CD8-positive, alpha-beta memory T cell (primary cell): ENCODE measurements at places on chromosomes 5 and 9. TPM values are rescaled to one million over a fixed set of nuclear protein-coding genes. Genes with fewer than 3 reads are reported as not detected.

GRCh38 chr9:21428235-21428634, 12.0 kb upstream of the IFNA1 start:
- no peaks in the 10 kb centered on the region for H3K4me1 ChIP-seq
- DNase-seq, result no peak
- H3K36me3 ChIP-seq, result no peaks in the 10 kb centered on the region
- H3K27me3 ChIP-seq, result no peaks in the 10 kb centered on the region

DNA sequence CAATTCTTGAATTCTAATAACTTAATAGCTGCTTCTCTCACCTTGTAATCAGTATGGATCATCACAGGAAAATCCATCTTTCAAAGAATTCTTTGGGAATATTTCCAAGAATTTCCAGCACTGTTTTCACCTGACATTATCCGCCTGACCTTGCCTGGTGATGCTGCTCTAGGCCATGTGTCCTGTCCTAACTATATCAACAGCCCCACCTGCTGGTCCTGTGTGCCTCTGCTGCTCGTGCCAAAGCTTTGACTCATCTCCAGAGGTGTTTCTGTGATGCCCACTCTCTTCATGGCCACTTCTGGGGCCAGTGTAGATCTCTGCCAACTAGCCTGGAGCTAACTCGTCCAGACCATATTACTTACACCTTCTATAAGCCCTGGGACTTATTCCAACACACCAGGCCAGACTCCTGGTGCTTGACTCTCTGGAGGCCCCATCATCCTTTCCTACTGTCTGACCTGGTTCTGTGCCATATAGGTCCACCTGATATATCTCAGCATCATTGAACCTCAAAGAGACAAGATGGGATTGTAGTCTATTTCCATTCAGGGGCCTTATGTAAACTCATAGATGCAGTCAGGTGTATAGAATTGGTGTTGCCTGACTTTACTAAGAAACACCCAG, 67.5 kb upstream of the CKMT2 start:
- no peaks in the 10 kb centered on the region for H3K27me3 ChIP-seq
- no peaks in the 10 kb centered on the region for H3K36me3 ChIP-seq
- H3K4me1 ChIP-seq, result no peaks in the 10 kb centered on the region
- no peak overlapping the region for H3K4me3 ChIP-seq

GRCh38 chr9:93391898-93392297, 59.6 kb upstream of the FAM120A start:
- H3K36me3 ChIP-seq, result no peaks in the 10 kb centered on the region
- DNase-seq, result no peak
- no peaks in the 10 kb centered on the region for H3K27me3 ChIP-seq
- H3K4me3 ChIP-seq, result no peak overlapping the region
- H3K27ac ChIP-seq, result no peak overlapping the region

DNA sequence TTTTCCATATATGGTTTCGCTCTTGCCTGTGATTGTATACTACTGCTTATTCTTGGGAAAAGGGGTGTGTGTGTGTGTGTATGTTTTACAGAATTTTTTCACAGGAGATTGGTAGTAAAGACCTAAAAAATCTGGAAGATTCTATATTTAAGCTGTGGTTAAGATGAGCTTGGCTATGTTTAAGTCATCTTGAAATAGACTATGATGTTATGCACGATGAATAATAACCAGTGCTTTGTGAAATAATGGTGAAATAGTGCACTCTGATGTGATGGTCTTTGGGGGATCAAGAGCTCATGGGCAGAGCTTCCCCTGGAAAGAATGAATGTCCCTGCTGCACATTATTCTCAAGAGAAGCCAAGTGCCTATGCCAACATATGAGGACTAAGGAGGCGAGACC, 301.0 kb downstream of the ACTL7B start:
- H3K27ac ChIP-seq, result no peak overlapping the region
- H3K27me3 ChIP-seq, result no peaks in the 10 kb centered on the region
- DNase-seq, result no peak
- no peaks in the 10 kb centered on the region for H3K36me3 ChIP-seq
- H3K4me3 ChIP-seq, result no peak overlapping the region

DNA sequence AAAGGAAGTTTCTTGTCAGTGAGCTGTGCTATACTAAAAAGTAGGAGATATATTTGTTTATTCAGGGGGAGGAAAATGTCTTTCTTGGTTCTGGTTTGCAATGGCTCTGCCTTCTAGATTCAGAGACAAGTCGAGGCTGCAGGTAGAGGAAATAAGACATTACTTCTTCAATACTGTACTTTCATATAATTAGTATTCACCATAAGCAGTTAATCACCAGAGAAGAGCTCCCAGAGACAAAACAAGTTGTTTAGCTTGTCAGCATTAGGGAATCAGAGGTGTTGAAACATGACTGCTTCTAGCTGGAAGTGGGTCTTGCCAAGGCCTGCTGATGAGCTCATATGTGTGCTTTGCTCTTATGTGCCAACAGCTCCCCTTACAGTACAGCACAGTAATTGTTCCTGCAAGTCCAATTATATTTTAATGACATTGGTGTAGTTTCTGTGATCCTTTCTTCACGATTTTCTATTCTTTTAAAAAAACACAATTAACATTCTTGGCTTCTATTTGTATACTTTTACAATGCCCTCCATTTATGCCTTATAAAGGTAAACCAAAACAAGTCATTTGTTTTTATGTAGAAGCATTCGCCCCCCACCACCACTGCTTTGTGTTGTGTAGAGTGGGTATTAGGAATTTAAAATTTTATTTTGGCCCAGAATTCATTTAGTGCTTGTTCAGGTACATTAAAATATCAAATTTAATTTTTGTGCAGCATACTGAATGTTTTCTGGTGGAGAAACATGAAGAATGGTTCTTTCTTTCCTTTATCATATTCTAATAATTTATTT, 112.2 kb downstream of the RPS23 start:
- no peaks in the 10 kb centered on the region for H3K36me3 ChIP-seq
- H3K27ac ChIP-seq, result no peak overlapping the region
- no peaks in the 10 kb centered on the region for H3K4me1 ChIP-seq
- no peaks in the 10 kb centered on the region for H3K27me3 ChIP-seq
- DNase-seq, result peak; percentile 3

FOXD4L4 gene
- total RNA-seq, result 0.27 TPM

- DNase-seq, result no peak
- H3K36me3 ChIP-seq, result no peaks in the 10 kb centered on the region
- H3K27me3 ChIP-seq, result no peaks in the 10 kb centered on the region
- no peak overlapping the region for H3K27ac ChIP-seq
- no peaks in the 10 kb centered on the region for H3K4me1 ChIP-seq
- no peak overlapping the region for H3K4me3 ChIP-seq
These were observed 235.3 kb downstream of the CETN3 start for GRCh38 chr5:90174236-90174635.

GRCh38 chr9:132192728-132193127, 30.9 kb downstream of the NTNG2 start:
- H3K27me3 ChIP-seq, result no peaks in the 10 kb centered on the region
- H3K36me3 ChIP-seq, result no peaks in the 10 kb centered on the region
- DNase-seq, result no peak

FRRS1L gene
- not detected for total RNA-seq

FBXL17 gene
- 6.4 TPM for total RNA-seq

- H3K27ac ChIP-seq, result no peak overlapping the region
- no peak overlapping the region for H3K4me3 ChIP-seq
- no peak for DNase-seq
- no peaks in the 10 kb centered on the region for H3K27me3 ChIP-seq
- no peaks in the 10 kb centered on the region for H3K36me3 ChIP-seq
These were observed 4.8 kb downstream of the RECK start for GRCh38 chr9:36041506-36041905.
